Fibroblast of villous mesenchyme (primary cell): ENCODE measurements at places on chromosomes 7 and 10. TPM values are rescaled to one million over a fixed set of nuclear protein-coding genes. Genes with fewer than 3 reads are reported as not detected.

CNNM1 gene
- 3.5 and 5.8 TPM in 2 replicates for total RNA-seq

GRCh38 chr10:101597091-101597900 is 9.2 kb downstream of the DPCD start:
- DNase-seq: no peak

SH2D4B gene
- total RNA-seq: under 0.01 TPM in 1 of 2 replicates, not detected in the other

DNA sequence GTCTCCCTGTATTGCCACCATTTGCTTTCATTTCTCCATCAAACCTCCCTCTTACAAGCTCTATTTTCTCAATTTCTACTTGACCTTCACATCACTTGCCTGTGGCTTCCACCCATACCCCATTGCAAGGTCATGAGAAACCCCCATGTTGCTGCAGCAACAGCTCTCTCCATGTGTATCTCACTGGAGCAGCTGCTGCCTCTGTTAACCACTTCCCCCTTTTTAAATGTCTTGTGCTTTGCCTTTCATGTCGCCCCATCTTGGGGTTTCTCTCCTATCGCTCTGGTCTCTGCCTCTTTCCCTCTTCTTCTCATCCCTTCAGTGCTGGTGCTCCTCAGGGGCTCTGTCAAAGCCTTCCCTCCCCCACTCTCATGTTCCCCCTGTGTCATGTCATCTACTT is 148.8 kb downstream of the CHN2 start:
- no peak for DNase-seq
